DMS79 treated with DMSO at 0.1 percent for 48 hours (cell line): ENCODE measurements at places on chromosomes 5 and 9.

- no peak for DNase-seq
Observed at GRCh38 chr5:85823462-85824426, 794.0 kb upstream of the COX7C start.

DNA sequence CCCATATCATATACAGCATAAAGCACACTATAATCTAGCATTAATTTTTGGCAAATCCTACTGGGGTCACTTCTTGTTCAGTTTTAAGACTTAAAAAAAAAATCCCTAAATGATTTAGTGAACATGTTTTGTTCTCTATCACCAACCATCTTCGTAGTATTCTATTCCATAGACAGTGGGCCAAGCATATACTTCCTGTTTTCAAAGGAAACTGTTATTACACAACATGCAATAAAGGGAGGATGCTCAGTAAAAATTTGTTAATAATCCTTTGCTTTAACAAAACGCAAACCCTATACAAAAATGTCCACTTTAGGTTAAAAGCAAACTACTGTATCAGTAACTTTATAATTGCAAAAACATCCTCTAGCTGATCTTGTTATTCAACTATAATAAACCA, 13.0 kb downstream of the CCNH start:
- no peak for DNase-seq

GRCh38 chr9:113352411-113352810, 3.1 kb downstream of the BSPRY start:
- DNase-seq = no peak

- DNase-seq = no peak
Observed at GRCh38 chr5:175166026-175166425, 278.0 kb downstream of the DRD1 start.

- no peak for DNase-seq
Observed at GRCh38 chr9:15073620-15074019, 163.4 kb upstream of the FREM1 start.
